AG04450 (cell line): ENCODE measurements at places on chromosomes 5 and 9.
A peak's percentile ranks its signal among the peaks of the same experiment; 100 is the strongest.

DNA sequence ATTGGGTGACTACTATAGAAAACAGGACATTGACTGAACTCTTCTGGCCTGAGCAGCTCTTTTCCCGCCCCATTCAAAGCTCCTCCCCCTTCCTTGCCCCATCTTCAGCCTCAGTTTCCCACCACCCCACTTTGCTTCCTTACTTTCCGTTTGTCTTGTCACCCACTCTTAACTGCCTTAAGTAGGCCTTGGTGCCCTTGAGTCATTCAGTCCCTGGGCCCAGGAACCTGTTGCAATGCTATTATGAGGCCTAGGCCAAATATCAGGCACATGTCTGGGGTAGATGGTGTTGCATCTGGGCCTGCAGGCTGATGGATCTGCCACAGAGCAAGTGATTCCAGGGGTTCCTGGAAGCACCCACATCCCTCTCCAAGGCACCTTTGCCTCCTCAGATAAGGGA, 17.7 kb upstream of the GALNT10 start:
- DNase-seq = no peak

- no peak for DNase-seq
Observed at GRCh38 chr9:95029720-95030119, 287.8 kb downstream of the FANCC start.

GRCh38 chr9:136631038-136632000, 31.4 kb upstream of the EGFL7 start:
- peak; percentile 59 for DNase-seq

- DNase-seq = no peak
Observed at GRCh38 chr9:135508211-135508820, 7.8 kb downstream of the MRPS2 start.

GRCh38 chr5:132498686-132499271, 8.2 kb upstream of the IRF1 start:
- no peak for DNase-seq

GRCh38 chr5:39361306-39361705, 3.0 kb downstream of the C9 start:
- DNase-seq = no peak

DNA sequence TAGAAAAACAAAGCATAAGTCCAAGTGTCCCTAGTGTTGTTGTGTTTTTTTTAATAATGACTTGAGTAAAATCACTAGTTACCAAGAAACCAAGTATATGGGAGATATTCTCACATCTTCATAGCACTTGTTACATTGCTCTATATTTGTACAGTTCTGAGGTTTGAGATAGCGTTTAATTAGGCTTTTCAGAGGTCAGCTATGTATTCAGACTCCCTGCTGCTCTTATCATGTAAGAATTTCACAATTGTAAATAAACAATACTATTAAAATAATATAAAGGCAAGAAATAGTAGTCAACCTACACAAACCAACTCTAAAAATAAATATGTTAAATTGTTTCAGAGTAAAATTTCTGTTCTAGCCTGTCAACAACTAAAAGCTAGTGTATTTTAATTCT, 761.9 kb upstream of the FAM174A start:
- no peak for DNase-seq

GRCh38 chr5:107184066-107184465, 486.7 kb downstream of the EFNA5 start:
- DNase-seq = no peak
